ENCODE measurements at places on chromosomes 2 and 18. TPM values are rescaled to one million over a fixed set of nuclear protein-coding genes. Genes with fewer than 3 reads are reported as not detected.

CGREF1 gene
- total RNA-seq, result 2.2 TPM

NT5C1B gene
- 0.17 TPM for total RNA-seq

DNA sequence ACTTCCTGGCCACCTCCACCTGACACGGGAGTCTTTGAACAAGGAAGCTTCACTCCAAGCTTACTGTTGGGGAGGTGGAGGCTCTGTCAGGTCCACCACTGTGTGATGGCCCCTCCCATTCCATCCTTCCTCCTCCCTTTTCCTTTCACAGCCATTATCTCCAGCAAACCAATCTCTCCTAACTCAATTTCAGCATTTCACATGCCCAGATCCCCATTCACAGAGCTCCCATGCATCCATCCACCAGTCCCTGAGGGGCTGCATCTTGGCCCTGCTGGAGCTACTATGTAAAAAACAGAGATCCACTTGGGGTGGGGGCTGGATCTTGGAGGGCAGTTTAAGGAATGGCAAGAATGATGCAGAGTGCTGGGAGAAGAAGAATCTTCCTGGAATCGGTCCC is 129.0 kb upstream of the COPS8 start:
- no peak for DNase-seq

DNA sequence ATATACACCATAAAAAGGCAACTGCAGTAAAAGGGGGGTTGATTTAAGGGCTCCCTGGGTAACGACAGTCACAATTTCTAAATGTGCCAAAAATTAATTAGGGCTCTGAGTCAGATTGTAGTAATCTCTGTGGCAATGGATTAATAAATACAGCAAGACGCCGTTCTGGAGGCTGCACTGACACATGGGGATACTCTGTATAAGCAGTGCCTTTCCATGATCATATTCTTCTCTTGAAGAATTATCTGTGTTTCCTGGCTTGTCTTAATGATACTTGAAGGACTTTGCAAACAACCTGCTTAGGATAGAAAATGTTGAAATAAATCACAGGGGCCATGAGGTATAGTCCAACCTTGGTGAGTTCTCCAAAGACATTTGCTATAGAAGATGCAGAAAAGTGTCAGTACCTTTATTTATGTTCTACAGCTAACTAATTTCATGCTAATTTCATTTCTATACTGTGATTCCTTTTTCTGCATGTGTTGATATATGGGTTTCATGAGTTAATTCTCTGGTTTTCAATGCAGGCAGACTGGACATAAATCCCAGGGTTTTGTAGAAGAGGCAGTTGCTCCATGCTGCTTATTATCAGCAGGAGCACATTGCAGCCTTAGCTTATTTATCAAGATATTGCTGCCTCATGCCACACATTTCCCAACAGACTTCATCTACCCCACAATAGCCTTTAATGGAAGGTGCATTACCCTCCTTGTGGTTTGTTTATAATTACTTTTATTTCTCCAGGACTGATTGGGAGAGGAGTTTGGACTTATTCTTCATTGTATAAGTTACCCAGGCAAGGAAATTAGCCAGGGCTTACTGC is 54.8 kb downstream of the HNMT start:
- DNase-seq, result no peak

DNA sequence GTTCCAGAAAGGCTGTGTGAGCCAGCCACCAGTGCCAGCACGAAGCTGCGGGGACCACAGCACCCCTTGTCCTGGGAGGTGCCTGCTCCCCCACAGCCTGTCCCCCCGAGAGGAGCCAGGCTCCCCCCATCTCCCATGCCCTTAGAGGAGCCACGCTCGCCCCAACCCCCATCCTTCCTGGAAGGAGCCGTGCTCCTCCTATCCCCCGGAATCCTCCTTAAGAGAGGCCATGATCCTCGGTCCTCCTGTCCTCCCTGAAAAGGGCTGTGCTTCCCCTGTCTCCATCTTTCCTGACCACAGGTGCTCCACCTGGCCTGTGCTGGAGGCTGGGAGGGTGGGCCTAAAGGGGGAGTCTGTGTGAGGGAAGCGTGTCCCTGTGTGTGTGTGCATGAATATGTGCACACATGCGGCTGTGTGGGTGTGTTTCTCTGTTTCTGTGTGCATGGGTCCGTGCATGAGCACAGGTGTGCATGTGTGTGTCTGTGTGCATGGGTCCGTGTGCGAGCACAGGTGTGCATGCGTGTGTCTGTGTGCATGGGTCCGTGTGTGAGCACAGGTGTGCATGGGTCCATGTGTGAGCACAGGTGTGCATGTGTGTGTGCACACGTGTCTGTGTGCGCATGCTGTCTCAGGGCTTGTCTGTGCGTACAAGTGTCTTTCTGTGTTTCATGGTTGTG is 80.3 kb downstream of the RTP5 start:
- no peak for DNase-seq

GRCh38 chr2:177059293-177059692 is 153.3 kb upstream of the HNRNPA3 start:
- no peak for DNase-seq

DNA sequence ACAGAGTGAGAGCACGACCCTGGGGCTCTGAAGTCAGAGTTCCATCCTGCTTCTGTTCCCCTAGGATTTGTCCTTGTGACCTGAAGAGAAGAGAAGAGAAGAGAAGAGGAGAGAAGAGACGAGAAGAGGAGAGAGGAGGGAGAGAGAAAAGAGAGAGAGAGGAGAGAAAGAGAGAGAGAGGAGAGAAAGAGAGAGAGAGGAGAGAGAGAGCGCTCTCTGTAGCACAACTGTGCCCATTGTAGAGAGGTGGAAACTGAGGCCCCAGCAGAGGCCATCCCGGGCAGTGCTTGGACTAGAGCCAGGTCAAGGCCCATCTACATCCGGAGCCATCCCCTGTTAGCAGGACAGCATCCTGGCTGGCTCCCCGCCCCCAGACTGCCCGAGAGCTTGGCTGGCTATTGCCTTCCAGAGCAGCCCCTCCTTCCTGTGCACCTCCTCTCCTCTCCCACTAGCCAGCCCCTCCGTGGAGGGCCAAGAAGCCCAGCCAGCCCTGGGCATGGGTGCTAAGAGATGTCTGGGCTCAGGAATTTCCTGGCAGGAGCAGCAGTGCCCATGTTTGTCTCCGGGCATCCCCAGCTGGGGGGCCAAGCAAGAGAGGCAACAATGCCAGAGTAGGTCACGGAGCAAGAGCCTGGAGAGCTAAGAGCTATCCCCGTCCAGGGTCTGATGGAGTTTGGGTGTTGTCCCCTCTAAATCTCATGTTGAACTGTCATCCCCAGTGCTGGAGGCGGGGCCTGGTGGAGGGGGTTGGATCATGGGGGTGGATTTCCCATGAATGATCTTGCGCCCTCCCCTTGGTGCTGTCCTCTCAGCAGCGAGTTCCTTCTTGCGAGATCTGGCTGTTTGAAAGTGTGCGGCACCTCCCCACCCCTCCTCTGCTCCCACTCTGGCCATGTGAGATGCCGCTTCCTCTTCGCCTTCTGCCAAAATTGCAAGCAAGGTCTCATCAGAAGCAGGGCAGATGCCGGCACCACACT is 18.2 kb upstream of the GPR55 start:
- DNase-seq, result no peak

- DNase-seq, result no peak
Measured at GRCh38 chr2:81481242-81481993, 1176.9 kb upstream of the LRRTM1 start.
